ENCODE measurements at places on chromosomes 1 and 21.

DNA sequence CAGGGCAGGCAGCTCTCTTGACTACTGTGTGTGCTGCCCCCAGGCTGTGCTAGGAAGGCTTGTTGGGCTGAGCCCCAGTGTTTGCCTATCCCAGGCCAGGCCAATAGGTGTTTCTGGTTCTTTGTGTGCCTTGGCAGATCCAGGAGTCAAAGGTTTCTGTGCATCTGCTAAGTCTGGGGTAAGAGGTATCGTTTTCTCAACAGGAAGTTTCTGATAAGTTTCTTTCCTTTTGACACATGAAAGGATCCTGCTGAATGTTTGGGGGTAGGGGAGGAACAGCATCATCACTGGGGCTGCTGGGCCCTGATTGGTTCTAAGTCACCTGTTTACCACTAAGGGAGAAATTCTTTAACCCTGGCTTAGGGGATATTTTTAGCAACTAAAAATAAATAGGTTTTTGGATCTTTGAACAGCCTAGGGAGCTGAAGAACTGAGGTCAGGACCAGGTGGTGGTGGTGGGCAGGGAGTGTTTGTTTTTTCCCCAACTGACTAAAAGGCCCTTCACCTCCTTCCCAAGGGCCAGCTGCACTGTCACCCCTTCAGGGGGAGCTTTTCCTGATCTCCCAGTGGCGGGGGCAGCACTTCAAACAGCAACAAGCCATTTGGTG is 85.1 kb downstream of the KCNN3 start:
- no peak for DNase-seq

DNA sequence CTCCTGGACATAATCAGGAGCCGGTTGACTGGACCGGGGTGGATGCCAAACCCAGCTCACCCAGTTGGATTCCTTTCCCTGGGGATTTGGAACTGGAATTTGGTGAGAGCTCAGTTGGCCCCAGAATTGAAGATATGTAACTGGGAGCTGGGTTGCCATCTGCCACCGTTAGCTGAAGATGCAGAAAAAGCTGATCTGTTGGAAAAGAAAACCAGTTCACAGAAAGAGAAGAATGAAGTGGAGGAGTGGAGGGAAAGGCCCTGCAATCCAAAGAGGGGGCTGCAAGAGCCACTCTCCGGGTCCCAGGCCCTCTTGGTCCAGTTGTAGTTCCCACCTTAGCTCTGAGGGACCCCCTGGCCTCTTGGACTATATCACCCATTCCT is 16.0 kb downstream of the TEX35 start:
- no peak for DNase-seq

DNA sequence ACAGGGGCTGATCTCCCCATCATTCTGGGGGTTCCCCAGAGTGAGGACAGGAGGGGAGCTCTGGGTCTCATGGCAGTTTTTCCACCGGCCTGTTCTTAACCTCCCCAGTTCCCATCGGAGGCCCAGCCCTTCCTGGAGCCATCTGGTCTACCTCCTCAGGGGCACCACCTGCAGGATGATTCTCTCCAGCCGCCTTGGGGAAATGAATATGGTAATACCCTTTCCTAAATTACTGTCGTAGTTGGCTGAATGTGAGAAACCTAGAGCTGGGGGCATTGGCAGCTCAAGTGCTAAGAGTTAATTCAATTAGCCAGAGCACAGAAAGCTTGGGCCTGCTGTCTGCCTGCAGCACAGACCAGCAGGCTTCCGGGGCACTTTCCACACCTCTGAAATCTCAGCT is 64.9 kb downstream of the TAS1R2 start:
- no peak for DNase-seq

DNA sequence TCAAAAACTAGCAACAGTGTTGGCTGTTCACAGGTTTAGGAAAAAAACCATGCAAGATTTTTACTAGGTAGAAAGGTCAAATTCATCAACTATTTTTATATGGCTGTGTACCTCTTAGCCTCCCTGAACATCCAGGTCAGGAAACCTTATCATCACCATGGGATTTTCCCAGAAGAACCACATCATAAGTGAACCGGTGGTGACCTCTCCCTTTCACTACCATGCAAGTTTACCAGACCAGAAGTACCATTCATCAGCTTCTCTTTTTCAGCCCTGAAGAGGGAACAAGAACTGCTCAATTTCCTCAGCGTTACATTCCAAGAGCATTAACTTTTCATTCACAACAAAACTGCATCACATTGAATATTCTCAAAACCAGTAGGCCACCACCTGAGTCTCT is 5.9 kb downstream of the SSBP3 start:
- DNase-seq = no peak

GRCh38 chr1:35143737-35144508 is 49.0 kb downstream of the SFPQ start:
- DNase-seq = no peak

- no peak for DNase-seq
Observed at GRCh38 chr1:58924821-58925220, 141.0 kb upstream of the JUN start.

GRCh38 chr1:183989078-183989577 is 48.4 kb downstream of the COLGALT2 start:
- no peak for DNase-seq

GRCh38 chr21:41217671-41218385 is 49.9 kb downstream of the BACE2 start:
- no peak for DNase-seq

- DNase-seq = no peak
Observed at GRCh38 chr1:159958719-159959380, 4.8 kb upstream of the SLAMF9 start.

DNA sequence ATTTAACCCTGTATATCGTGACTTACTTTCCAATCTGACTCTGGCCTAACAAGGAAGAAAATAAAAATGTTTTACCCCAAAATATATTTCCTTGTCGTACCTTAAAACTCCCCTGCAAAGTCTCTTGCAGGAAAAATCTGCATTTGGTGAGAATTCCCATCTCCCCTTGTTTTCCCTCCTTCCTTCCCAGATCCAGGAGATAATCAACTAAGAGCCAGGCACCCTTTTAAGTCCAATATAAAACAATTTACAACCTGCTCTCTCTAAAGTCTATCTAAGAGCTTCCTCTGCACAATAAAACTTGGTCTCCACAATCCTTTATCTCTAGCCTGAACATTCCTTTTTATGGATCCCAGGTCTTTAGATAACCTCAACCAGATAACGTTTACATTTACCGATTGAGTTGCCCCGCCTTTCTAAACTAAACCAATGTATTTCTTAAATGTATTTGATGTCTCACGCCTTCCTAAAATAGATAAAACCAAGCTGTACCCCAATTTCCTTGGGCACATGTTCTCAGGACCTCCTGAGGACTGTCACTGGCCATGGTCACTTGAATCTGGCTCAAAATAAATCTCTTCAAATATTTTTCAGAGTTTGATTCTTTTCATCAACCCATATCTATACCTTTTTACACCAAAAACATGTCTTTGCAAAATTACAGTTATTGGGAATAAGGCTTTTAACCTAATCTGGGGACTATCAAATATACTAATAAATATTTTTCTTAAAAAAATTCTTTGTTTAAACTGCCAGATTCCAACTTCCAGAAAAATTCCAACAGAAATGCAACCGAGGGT is 993 bp downstream of the DDX59 start:
- no peak for DNase-seq

GRCh38 chr1:98298319-98298718 is 363.2 kb upstream of the SNX7 start:
- no peak for DNase-seq

DNA sequence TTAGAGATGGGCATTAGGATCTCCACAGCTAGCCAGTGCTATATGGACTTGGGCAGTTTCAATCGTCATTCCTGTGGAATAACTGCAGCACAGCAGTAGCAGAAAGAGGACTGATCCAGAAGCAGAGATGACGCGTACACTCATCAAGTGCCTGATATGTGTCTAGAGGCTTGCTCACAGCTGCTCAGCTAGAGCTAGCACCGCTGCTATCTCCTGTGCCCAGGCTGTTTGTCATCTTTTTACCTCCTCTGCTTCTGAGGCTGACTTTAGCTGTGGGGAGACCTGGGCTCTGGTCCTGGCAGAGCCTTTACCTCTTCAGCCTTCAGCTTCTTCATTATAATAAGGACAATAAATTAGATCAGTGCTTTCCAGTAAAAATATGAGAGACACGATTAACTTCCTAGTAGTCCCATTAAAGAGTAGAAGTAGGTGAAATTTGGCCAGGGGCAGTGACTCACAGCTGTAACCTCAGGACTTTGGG is 5.3 kb downstream of the TENT5C start:
- no peak for DNase-seq

DNA sequence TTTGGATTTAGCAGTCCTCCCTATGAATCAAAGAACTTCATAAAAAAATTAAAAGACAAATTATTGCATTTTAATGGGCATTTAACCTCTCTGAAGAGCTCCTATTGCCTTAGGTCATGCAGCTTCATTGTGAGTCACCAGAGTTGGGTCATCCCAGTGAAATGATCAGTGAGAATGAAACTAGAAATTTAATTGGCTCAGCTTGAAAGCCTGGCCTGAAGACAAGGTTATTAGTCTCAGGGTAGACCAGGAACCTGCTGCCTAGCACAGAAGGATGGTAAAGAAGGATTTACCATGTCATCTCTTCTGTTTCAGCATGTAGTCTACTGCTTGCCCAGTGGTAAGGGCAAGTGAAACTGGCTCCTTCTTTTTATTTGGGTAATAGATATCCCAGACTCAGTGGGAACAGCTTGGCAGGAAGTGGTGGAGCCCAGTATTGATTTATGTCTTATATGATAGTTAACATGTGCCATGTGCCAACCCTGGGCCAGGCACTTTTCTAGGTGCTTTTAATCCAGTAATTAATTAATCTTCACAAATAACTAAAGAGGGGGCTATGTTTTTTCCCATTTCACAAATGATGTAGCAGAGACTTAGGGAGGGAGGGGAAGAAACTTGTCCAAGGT is 23.6 kb downstream of the LAMC2 start:
- no peak for DNase-seq

DNA sequence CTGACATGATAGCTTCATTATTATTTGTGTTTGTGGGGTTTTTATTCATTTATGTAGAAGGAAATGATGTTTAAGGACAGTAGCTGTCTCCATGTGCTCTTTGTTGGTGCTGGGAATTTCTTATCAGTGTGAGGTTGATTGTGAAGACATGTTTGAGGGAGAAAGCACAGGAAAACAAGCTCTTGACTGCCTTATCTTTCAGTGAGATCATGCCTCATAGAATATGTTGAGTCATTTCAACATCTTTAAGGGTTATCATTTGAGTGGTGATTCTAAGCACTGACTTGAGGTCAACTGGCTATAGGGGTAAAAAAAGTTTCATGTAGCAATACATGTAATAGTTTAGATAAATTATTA is 405.1 kb upstream of the ADAMTS5 start:
- DNase-seq = no peak

DNA sequence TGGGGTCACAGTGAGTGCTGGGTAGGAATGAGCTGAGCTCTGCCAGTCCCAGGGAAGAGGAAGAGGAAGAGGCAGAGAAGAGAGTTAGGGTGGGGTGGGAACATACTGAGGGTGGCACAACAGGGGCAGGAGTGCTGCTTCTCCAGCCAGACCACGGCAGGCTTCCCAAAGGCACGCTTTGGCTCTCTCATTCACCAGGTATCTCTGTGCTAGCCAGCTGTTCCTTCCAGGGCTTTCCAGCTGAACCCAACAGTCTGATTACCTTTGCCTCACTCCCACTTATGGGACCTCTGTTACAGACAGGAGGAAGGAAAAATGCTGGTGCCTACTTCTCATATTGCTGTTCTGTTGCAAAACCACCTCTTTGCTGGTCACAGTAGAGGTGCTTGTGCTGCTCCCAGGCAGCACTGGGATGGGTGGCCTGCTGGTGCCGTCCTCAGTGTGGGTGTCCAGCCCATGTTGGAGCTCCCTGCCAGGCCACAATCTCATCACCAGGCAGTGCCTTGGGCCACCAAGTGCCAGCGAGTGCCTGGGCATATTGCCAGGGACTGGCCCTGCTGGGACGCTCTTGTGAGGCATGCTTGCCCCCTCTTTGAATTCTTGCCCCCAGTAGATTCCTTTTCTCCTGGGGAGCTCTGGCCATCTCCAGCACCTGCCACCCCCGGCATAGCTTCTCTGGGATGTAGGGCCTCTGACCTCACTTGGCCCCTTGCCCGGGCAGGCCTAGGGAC is 2.1 kb downstream of the ADORA1 start:
- DNase-seq = no peak

DNA sequence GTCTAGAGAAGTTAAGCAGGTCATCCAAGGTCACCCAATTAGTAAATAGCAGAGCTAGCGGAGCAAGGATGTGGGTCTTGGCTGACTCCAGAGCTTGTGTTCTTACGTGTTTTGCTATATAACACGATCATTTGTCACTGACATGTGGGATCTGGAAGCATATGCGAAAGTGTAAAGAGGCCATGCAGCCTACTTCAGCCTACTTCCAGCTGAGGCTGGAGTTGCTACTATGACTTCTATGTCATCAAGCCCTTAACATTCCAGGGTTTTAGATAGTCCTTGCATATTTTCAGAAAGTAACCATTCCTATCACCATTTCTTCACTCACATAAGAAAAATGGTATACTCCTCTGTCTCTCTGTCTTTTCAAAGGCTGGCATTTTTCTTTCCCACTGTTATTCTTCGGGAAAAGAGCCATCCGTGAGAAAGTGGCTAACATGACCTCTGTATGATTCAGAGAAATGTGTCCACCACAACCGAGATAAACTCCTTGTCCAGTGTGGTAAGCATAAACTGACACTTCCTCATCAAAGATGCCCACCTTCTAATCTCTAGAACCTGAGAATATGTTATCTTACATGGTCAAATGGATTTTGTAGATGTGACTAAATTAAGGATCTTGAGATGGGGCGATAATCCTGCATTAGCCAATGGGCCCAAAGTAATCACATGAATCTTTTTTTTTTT is 24.0 kb upstream of the ABL2 start:
- no peak for DNase-seq

GRCh38 chr21:35297665-35298064 is 248.6 kb upstream of the RUNX1 start:
- DNase-seq = no peak

DNA sequence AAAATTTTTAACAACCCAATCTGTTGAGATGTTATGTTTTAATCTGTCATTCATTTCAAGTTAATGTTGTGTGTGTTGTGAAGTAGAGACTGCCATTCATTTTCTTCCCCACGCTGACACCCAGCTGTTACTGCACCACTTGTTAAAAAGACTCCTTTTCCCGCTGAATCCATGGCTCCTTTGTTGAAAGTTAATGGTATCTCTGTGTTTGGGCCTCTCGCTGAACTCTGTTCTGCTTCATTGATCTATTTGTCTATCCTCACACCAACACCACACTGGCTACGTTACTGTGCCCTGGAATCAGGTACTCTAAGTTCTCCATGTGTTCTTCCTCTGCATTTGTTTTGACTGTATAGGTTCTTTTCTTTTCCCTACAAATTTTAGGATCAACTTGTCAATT is 58.2 kb downstream of the PDE9A start:
- no peak for DNase-seq

DNA sequence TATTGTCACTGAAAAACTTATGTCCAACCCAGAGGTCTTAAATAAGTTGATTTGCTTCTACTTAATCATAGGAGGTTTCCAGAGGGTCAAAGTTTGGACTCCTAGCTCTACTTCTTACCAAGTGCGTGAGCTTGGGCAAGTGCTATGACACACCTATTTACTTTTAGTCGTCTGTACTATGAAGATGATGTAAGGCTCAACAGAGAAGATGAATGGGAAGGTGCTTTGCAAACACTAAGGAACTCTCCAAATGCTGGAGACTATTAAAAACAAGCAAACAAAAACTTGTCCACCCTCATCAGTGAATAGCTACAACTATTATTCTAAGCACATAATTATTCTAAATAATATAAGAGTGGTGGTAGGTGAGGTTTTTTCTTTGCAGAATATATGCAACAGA is 232.3 kb upstream of the USP24 start:
- DNase-seq = no peak

- no peak for DNase-seq
Observed at GRCh38 chr1:58062635-58063034, 483.9 kb downstream of the OMA1 start.

GRCh38 chr21:32233055-32233546 is 45.7 kb downstream of the MIS18A start:
- no peak for DNase-seq
